ENCODE measurements at places on chromosomes 11 and 22.

GRCh38 chr11:36791957-36792356, 193.9 kb upstream of the RAG2 start:
- no peak for DNase-seq

DNA sequence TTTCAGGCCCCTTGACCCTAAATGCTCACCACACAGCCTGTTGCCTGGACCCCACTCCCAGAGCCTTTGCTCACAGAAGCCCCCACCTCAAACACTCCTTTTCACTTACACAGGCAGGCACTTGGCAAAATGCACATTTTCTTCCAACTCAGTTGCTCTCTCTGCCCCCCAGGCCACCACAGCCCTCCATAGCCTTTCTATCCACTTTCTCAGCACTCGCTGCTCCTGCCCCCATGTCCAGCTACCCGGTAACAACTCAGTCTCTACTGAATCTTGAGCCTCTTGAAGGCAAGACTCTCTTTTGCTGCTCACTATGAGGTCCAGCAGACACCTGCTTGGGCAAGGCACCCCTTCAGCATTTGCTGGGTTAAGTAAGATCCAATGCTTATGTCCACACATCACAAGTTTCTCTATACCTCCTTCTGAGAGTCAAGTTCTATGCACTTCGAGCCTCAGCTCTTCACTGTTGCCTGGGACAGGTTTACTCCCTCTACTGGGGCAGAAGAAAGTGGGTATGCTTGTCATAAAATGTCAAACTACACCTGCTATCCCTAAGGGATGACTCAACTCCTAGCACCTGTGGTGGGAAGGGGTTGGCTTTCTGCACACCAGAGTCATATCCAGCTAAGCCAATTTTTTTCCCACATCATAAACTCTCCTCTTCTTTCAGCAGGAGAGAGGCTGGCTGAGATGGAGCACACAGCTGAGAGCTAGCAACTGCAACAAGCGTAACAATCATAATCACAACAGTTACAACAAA, 36.9 kb downstream of the MORC2 start:
- no peak for DNase-seq

DNA sequence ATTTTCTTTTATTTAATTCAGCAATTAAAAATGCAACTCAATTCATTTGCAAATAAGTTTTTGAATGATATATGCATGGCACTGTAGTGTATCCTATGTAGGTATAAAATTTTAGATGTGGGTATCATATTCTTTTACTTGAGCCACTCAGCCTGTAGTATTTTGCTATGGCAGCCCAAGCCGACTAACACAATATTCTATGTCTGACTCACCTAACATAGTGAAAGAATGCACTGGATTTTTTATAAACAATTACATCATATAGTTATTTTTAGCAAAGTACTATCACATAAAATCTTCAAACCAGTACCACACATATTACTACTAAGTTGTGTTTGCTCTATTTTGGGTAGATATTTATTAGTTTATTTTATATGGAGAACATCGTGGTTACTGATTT, 21.9 kb upstream of the GRIA4 start:
- DNase-seq: no peak

DNA sequence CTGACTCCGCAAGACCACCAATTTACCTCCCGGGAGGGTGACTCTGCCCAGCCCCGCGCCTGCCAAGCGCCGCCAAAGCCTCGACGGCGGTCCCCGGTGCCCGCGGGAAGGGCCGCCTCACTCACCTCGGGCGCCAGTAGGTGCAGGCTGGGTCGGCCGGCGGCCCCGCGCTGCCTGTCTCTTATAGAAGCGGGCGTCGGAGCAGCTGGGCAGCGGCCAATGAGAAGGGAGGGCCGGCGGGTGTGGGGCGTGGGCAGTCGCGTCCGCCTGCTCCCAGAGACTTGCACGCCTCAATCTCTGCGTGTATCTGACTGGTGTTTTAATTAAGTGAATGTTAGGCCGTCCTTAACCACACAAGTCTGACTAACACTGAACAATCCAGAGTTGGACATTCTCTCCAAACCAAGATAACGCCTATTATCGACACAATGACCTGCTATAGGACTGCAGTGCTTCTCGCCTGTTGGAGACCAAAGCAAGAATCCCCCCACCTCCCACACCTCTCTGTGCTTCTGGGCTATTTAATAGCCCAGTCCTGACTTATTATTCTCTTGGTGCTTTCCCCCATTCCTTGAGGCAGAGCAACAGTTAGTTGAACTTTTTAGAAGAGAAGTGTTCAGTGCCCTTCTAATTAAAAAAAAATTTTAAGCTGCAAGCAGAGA, at the start of gene TPH1:
Gene TPH1 (minus strand): TSS at position 154 of the 662 bp plus-strand sequence. CDS start 5,507 bp downstream, outside the sequence.
- no peak for DNase-seq

DNA sequence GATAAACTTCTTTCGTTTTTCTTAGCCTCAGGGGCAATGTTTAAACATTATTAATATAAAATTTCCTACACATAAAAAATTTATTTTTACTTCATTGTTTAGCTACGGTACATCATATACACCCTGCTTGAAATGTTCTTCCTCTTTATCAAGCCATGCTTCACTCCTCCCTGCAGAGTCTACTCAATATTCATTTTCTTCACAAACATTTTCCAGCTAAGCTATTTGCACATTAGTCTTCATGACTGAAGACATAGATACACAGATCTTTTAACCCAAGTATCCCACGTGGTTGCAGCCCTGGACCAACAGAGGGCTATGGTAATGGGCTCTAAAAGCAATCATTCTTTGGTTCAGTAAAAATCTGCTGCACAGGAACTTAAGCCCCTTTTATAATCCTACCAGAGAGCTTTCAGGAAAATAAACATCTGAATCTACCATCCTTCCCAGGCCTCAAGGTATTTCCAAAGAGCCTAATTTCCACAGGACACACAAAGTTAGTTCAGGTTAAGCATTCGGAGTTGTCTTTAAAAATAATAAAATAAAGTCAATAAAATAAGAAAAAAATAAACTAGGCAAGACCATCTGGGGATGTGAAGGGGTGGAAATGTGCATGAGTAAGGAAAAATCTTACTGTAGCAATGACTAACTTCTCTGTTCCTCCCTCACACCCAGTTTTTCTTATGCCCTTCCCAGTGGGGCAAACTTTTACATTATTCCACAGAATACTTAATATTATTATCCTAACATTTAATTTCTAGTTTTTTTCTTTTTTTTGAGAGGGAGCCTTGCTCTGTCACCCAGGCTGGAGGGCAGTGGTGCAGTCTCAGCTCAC, 21.6 kb upstream of the OR6X1 start:
- no peak for DNase-seq

- DNase-seq: no peak
Observed at GRCh38 chr22:23268139-23268712, 87.9 kb downstream of the BCR start.

- no peak for DNase-seq
Observed at GRCh38 chr11:65883058-65883761, 3.6 kb downstream of the CTSW start.
